ENCODE measurements at places on chromosomes 12 and 14.
A peak's percentile ranks its signal among the peaks of the same experiment; 100 is the strongest.

- DNase-seq, result no peak
These were observed 4.8 kb downstream of the ARHGAP5 start for GRCh38 chr14:32081901-32082300.

DNA sequence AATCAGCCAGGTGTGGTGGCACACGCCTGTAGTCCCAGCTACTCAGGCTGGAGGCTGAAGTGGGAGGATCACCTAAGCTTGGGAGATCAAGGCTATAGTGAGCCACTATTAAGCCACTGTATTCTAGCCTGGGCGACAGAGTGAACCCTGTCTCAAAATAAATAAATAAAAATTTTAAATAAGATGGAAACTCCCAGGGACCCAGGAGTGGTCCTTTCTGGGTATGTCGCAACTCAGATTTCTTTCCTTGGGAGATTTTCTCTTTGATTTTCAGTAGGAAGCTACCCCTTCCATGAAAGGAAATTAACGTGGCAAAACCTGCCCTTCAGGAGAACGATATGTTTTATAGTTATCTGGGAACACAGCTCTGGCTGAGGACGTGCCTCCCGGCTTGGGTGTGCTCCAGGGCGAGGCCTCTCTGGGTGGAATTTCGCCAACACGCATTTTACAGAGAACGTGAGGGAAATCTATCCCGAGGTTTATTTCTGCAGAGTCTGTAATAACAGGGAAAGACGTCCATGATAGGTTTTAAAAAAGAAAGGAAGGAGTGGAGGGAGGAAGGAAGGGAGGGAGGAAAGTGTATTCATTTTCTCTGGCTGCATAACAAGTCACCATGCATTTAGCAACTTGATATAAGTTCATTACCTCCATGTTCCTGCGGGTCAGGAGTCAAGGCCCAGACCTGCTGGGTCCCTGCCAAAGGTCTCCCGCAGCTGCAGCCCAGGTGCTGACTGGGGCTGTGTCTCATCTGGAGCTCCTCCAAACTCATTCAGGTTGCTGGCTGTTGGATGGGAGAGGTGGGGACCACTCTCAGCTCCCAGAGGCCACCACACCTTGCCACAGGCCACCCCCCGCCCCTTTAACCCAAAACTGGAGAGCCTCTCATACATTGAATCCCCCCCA is 80.6 kb upstream of the GSC start:
- no peak for DNase-seq

DNA sequence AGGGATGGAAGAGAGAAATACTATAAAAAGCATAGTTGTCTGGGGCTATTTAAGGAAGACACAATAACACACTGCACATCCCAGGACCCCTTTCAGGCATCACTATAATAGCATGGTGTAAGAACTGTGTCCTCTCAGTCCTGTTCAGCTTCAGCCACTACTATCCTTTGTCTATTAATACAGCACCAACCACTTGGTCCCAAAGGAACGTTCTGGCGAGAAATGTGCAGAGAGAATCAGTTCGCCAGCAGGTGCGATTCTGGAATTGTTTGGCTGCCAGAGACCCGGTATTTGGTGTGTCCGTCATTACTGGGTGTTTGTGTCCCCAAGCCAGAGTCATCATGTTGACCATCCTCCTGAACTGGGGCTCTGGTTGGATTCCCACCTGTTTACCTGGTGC is 52.7 kb downstream of the BICD1 start:
- DNase-seq, result no peak

DNA sequence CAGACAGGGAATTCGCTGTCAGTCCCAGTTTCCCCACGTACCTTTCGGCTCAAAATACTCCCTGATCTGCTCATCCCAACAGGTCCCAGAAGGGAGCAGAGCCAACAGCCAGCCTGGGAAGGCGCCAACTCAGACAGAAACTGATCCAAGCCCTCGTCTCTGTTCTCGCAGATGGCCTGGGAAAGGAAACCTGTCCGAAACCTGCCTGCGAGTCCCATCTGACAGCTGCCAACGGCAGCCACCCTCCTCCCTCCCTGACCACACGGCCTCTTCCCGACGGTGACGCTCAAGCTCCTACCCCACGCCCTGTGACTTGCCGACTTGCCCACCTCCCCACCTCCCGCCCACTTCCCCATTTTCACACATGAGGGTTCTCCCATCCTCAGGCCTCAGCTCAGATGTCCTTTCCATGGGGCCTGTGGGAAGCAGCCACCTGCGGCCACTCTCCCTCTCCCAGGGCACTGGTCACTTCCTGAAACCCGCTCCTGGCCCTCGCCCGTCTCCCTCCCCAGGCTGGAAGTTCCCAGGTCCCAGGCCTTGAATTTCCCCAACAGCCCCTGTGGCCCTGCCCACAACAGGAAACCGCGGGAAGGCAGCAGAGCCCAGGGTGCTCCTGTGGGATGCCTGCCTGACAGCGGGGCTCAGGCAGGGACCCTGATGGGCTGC is 60.9 kb upstream of the FBRSL1 start:
- no peak for DNase-seq

GRCh38 chr12:125487336-125487735 is 422.1 kb downstream of the AACS start:
- no peak for DNase-seq

DNA sequence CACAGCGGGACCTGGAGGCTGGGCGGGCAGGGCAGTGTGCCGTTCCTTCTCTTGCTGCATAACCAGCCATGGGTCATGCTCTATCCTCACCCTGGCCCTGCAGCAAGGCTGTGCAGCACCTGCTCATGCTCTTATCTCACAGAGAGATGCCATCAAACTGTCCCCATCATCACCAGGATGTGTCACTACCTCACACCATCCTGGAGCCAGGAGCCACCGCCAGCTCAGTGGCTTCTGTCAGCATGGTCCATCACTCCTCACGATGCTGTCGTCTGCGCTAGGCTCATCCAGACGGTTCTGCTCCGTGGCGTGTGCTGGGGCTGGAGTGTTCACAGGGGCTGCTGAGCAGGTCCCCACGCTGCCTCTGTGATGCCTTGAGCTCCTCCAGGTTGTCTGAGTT is 77.2 kb upstream of the DYNC1H1 start:
- no peak for DNase-seq

GRCh38 chr14:99352688-99353280 is 80.8 kb upstream of the BCL11B start:
- DNase-seq, result no peak

DNA sequence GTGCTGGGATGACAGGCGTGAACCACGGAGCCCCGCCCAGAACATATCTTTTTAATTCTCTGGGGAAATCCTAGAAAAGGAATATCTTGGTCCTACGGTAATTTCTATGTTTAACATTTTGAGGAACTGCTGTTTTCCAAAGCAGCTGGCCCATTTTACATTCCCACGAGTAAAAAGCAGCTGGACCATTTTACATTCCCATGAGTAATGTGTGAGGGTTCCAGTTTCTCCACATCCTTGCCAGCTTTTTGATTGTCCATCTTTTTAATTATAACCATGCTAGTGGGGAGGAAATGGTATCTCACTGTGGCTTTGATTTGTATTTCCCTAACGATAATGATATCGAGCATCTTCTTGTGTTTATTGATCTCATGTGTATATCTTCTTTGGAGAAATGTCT is 4.4 kb upstream of the P2RX4 start:
- DNase-seq, result no peak

- DNase-seq, result no peak
These were observed 19.5 kb downstream of the FOXN4 start for GRCh38 chr12:109289551-109289950.

DNA sequence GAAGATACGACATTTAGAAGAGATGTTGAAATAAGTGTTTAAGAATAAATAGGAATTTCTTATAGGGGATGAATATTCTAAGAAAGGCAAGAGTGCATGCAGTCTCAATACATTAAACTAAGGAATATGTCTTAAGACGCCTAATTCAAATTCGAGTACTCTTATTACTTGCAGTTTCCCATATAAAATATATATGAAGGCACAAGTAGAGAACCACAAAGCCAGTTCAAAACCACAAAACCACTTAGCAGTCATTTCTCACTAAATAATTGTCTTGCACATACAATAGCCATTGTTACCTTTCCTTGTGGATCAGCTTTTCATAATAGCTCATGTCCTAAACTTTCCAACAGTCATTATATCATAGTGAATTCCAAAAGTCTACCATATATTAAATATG is 91.0 kb upstream of the MON2 start:
- DNase-seq, result no peak

GRCh38 chr12:68557011-68557730 is 53.5 kb upstream of the RAP1B start:
- peak; percentile 74 for DNase-seq

GRCh38 chr14:52299692-52300278 is 14.3 kb upstream of the PTGER2 start:
- DNase-seq, result peak; percentile 77

- DNase-seq, result no peak
These were observed 136.5 kb upstream of the CPSF6 start for GRCh38 chr12:69102856-69103255.

DNA sequence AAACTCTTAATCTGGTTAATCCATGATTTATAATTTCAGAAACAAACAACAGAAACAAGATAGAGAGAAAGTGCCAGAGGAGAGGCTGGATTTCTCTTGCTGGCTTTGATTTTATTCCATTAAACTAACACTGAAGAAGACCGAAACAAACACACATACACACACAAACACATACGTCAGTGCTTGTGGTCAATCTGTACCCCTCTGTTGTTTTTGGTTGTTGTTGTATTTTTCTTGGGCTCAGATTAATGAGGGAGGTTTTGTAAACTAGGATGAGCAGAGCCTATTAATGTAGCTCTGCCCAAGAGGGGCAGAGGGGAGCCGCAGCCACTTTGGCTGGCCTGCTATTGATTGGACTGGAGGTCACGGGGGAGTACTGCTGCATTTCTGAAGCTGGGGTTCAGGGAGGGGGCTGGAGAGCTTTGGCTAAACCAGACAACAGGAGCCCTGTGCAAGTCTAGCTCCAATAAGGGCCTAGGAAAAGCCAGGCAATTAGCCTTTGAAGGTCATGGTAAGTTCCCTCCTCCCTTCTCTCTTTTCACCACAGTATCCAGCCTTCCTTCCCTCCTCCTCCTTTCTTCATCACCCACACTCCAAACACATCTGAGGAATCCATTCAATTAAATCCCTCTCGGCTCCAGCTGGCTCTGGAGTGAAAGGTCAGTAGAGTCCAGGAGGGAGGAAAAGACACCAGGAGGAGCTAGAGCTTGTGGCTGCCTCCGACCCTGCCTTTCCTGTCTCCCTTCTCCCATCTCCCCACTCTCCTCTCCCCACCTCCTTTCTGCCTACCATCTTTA is 344.1 kb upstream of the LMO3 start:
- no peak for DNase-seq

- peak; percentile 85 for DNase-seq
These were observed 19.4 kb downstream of the BDKRB1 start for GRCh38 chr14:96275177-96276112.

GRCh38 chr14:63875311-63875710 is 22.5 kb downstream of the SYNE2 start:
- peak; percentile 65 for DNase-seq

DNA sequence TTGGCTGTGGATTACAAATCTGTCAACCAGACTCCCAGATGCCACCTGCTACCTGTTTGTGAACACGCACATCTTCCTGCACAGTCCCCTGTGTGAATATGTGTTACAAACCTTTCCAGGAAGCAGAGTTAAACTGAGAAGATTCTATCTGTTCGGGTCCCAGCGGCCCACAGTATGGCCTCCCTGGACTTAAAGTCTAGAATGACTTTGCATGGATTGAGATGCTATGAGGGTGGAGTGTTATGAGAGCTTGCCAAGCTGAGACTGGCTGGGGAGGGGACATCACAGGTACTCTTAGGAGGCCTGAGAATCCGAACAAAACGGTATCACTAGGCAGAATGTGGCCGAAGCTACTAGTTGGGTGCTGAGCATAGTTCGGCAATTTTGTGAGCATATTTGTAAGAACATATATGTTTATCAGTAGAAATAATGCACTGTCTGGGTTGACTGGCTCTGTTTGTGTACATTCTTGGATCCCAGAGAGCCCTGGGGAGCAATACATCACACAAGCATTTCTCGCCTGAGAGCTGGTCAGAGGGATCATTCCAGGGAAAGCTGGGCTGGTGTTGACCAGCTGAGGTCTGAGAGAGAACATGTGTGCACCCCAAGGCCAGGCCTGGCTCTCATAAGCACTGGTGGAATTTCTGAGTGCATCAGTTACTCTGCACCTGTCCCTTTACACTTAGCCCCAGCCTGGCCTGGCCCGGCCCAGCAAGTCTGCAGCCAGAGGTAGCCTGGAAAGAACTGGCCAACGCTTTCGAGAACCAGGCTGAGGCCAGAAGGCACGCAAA is 29.8 kb upstream of the LTBP2 start:
- DNase-seq, result no peak
